GM20000 (cell line): ENCODE measurements at places on chromosomes 1 and 21.

GRCh38 chr1:8342325-8342724 lies 24.4 kb downstream of the SLC45A1 start:
- no peak for DNase-seq

DNA sequence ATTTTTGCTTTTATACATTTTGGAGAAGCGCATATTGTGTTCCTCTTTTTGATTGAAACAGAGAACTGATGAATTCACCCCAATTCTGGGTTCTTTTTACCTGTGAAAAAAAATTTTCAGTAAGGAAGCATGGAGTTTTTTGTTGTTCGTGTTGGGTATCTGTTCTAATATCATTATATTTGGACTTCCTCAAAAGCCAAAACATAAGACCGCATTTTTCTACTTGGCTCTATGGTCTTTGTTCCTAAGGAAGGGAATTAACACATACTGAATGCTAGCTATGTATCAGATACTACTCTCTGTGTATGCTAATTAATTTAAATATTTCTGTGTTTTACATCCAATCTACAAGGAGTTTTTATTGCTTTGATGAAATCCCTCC lies 12.9 kb downstream of the EPB41 start:
- DNase-seq = no peak

DNA sequence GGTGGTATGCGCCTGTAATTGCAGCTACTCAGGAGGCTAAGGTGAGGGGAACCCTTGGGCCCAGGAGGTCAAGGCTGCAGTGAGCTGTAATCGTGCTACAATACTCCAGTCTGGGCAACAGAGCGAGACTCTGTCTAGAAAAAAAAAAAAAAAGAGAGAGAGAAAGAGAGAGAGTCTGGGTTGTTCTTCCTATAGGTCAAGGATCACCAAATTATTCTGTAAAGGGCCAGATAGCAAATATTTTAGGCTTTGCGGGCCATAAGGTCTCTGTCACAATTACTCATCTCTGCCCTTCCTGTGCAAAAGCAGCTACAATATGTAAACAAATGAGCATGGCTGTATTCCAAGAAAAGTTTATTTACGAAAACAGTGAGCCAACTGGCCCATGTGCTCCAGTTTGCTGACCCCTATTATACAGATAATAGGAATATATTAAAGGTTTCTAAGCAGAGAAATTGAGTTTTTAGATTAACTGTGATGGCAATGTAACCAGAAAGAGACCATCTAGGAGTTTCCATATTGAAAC lies 2.1 kb downstream of the SASS6 start:
- DNase-seq = no peak

DNA sequence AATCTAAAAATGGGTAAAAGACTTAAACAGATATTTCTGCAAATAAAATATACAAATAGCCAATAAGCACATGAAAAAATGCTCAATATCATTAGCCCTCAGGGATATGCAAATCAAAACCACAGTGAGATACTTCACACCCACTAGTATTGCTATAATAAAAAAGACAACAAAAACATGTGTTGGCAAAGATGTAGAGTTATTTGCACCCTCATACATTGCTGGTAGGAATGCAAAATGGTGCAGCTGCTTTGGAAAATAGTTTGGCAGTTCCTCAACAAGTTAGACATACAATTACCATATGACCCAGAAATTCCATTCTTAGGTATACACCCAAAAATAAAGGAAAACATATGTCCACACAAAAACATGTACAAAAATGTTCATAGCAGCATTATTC lies 30.2 kb downstream of the ZZZ3 start:
- no peak for DNase-seq

- no peak for DNase-seq
These were observed 202.4 kb downstream of the HMCN1 start for GRCh38 chr1:185936641-185937040.

DNA sequence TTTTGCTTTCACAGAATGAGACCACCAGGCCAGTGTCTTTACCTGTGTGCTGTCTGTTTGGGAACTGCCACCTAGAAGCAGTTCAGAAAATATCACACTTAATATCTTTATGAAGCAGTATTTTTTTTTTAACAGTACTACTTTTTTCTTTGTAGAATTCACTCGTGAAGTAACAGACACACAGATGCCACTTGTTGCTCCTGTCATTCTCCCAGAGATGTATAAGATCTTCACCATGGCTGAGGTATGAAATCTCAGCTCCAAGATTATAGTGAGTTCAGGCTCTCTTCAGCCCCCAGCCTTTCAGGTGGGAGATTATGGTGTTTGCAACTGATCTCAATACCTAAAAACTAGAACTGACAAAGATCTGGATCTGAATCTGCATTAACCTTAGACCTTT lies 23.0 kb downstream of the IPO9 start:
- no peak for DNase-seq

GRCh38 chr1:214187933-214188332 lies 93.0 kb upstream of the SMYD2 start:
- DNase-seq = no peak

GRCh38 chr1:213982672-213983492 lies 4.9 kb upstream of the PROX1 start:
- DNase-seq = peak; percentile 31

DNA sequence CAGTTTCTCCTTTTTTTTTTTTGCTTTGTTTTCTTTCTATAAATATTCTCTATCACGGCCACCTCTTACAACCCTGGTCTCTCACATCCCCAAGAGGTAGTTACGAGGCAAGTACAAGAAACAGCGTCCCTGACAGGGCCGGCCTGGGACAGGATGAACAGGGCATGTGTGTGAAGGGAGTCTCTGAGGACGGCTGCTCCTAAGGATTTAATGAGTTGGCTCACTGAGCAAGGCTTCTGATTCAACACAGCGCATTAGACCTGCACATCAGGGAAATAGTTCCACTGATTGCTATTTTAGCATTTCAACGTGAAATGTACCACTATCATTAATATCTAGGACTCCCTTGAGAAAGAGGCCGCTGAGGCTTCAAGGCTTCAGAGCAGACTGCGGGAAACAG lies 54.0 kb downstream of the NTPCR start:
- no peak for DNase-seq

- DNase-seq = no peak
These were observed 294.4 kb downstream of the PLPP3 start for GRCh38 chr1:56284928-56285327.

DNA sequence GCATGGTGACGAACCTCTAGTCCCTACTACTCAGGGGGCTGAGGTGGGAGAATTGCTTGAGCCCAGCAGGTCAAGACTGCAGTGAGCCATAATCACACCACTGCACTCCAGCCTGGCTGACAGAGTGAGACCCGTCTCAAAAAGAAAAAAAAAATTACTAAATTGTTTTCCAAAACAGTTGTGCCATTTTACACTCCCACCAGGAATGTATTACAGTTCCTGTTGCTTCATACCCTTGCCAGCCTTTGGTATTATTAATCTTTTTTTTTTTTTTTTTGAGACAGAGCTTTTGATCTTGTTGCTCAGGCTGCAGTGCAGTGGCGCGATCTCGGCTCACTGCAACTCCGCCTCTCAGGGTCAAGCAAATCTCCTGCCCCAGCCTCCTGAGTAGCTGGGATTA lies 55.9 kb downstream of the RPS6KA1 start:
- DNase-seq = no peak

DNA sequence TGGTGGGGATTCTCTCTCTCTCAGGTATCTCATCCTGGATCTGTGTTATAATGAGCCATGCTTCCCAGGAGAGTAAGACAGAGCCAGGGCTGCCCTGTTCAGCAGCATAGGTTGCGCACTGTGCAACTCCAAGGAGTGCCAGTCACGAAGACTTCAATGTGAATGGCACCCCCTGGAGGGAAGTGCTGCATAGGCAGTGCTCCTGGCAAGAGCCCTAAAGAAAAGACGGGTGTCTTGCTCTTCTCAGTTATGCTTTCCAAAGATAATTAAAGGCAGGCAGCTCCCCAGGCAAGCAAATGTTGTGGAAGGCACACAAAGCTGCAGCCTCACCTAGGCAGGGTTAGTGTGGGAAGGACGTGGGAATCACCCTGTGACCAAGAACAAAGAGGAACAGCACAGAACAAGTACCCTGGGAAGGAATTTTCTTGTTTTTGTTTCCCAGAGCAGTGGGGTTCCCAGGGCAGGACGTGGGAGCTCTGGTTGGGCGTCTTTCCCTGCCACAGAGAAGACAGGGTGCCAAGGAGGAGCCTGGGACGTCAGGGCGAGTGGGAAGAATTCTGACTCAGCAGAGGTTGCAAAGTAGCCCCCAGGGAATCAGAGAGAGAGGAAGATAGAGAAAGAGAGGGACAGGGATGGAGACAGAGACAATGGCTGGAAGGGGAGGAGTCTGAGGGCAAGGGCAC lies 120.9 kb downstream of the KCNN3 start:
- DNase-seq = no peak

DNA sequence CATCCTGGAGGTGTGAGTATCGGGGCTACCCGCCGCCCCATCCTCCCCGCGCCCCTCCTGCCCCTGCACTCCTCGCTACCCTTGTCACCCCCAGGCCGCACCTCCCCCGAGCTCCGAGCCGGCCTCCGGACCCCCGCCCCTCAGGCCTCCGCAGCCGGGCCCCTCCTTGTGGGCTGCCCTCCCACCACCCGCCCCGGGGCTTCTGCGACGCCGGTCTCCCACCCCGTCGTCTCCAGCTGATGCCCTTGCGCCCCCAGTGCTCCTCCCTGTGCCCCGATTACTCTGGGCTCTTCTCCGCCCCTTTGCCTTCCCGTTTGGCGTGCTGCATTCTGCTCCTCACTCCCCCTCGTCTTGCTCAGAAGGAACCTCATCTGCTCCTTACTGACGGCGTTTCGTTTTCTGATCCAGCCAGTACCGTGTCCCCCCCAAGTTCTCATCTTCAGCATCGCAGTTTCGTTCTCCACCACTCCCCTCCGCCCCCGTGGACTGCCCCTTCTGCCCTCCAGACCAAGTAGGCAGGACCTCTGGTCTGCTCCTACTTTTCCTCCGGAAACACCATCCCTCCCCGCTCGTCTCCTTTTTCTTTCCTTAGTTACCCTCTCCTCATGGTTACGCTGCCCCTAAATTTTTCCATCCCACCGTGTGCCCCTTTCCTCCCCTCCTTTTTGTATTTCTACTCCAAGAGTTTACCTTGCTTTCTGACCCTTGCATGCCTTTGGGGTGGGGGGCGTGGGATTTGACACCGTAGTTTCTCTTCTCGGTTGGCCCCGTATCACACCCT lies 841 bp downstream of the SNX27 start:
- DNase-seq = peak; percentile 61

- DNase-seq = peak; percentile 14
These were observed 2.0 kb downstream of the RPRD2 start for GRCh38 chr1:150365941-150366340.

DNA sequence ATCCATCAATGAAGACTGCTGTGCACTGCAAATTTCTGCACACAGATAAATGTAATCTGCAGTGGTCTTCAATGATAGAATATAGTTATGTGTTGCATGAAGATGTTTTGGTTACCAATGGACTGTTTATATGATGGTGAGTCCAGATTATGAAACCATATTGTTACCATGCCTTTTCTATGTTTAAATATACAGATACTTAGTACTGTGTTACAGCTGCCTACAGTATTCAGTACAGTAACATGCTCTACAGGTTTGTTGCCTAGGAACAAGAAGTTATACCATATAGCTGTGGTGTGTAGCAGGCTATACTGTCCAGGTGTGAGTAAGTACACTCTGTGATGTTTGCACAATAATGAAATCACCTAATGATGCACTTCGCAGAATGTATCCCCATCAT lies 40.8 kb downstream of the SORT1 start:
- no peak for DNase-seq

GRCh38 chr1:81232420-81232819 lies 568.3 kb upstream of the ADGRL2 start:
- no peak for DNase-seq

GRCh38 chr1:163060343-163061007 lies 8.7 kb upstream of the RGS4 start:
- DNase-seq = no peak

DNA sequence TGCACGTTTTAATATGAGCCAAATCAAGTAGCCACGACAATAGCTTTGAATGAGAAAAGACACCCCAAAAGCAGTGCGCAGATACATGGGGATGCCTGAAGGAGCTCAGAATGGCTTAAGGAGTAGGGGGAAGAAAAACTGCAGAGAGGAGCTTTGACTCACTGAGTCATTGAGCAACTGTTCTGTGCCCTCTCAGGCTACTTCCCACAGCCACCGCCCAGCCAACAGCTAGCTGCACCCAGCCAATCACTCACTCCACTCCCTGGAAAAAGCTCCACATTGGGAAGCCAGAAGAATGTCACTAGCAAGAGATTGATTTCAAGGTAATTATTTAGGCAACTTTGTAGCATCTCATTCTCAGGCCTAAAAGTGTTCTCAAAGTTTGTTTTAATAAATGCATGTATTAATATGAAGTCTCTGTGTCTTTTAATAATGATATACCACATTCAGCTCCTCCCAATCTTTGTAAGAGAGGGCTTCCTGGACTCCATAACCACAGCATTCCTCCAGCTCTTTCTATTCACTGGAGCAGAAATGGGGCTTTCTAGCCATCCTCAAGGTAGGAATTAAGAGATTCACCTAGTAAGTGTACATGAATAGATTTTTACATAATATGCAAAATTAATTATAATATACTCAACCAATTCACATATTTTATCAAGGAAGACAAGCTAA lies 16.8 kb downstream of the DUSP10 start:
- no peak for DNase-seq

DNA sequence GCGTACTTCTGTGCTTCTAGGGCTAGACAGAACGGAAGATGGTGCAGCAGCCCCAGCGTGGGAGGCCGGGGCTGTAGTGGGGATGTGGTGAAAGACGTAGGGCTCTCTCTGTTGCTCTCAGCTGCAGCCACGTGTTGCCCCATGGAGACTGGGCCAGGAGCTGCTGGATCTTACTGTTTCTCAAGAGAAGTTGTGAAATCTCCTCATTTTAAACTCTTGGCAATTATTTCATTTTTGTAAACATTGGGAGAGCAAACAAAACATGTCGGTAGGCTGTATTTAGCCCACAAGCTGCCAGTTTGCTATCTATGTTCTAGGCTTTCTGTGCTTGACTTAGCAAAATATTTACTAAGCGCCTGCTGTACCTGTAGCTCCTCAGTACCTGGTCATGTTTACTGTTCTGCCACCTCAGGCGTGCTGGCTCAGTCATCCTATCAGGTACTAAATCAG lies 15.9 kb upstream of the ELOA start:
- DNase-seq = peak; percentile 55

DNA sequence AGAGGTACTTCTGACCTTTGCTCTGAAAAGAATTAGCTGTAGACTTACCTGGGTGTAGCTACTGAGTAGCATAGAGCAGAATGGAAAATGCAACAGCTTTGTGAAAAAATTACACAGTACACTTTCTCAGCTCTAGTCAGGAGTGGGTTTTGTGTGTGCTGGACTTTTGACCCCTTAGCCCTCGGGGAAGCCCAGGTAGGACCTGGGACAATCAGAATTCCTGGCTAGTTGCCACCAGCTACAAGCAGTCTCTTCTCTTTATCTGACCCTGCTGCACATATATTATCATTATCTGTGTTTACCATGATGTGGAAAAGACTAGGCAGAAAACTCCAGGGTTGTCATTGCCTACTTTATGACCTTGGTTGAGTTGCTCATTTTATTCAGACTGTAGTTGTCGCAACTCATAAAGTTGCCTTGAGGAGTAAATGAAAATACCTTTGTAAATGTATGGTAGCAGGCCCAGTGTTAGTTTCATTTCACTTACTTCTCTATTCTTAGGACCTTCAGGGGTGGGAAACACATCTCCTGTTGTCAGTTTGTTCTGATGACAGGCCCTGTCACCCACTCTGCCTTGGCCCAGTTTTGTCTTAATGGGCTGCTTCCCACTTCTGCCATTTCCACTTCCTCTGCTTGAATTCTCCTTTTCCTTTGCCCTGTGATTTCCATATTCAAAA lies 5.4 kb downstream of the NEK7 start:
- peak; percentile 44 for DNase-seq
